ENCODE measurements at places on chromosomes 12 and 14.

DNA sequence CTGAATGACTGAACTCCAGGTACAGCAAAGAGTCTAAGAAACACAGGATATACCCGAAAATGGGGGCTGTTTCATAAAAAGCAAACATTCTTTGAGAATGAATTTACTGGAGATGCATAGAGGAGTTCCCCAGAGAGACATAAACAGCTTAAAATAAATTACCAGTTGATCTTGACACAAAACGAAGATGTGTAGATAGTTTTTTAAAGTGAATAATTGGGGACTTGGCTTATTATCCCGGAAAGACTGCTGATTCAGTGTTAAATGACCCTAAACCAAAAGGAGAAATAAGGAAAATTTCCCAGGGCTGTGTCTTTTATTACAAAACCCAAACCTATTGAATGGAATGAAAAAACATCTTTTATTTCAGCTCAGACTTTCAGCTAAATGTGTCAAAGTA is 1052.8 kb upstream of the TMEM132C start:
- H3K36me3 ChIP-seq, result no peaks in the 10 kb centered on the region
- H3K27ac ChIP-seq, result no peak overlapping the region
- no peak overlapping the region for H3K4me3 ChIP-seq
- no peaks in the 10 kb centered on the region for H3K4me1 ChIP-seq

GRCh38 chr12:67647799-67648520 is 585 bp upstream of the DYRK2 start:
- no peaks in the 10 kb centered on the region for H3K27me3 ChIP-seq
- H3K27ac ChIP-seq, result peak overlapping the region; percentile 88
- H3K4me3 ChIP-seq, result peak overlapping the region; percentile 94

GRCh38 chr14:54566410-54567223 is at the start of gene SAMD4A:
Gene SAMD4A, plus strand, starts transcription at chr14:54567128. Its CDS starts 789 bp downstream, at chr14:54567917.
- H3K36me3 ChIP-seq, result no peaks in the 10 kb centered on the region
- H3K4me3 ChIP-seq, result peak within 1 kb of the TSS; percentile 65
- H3K27ac ChIP-seq, result peak within 1 kb of the TSS; percentile 98
- no peaks in the 10 kb centered on the region for H3K4me1 ChIP-seq
- DNase-seq, result peak; percentile 68
- no peaks in the 10 kb centered on the region for H3K27me3 ChIP-seq

GRCh38 chr14:92386165-92386564 is 63.2 kb downstream of the SLC24A4 start:
- no peak overlapping the region for H3K27ac ChIP-seq
- H3K27me3 ChIP-seq, result no peaks in the 10 kb centered on the region
- H3K4me1 ChIP-seq, result no peaks in the 10 kb centered on the region
- H3K36me3 ChIP-seq, result no peaks in the 10 kb centered on the region
- no peak overlapping the region for H3K4me3 ChIP-seq

DNA sequence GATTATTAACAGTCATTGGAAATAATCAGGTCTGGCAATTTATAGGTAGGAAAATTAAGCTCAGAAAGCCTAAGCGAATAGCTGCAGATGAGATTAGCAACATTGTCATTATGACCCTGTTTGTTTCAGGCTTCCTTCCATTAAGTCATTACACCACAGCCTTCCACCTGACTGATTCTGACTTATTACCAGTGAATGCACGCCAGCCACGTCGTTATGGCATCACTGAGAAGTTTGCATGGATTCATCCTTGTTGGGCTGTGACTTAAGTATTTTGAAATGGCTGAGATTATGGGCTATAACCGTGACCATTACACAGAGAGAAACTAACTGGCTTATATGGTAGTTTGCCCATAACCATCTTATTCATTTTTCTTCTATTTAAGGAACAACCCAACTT is 18.6 kb downstream of the RASSF8 start:
- no peak for DNase-seq
- no peaks in the 10 kb centered on the region for H3K27me3 ChIP-seq
- H3K4me3 ChIP-seq, result no peak overlapping the region

All from pancreas (tissue), 10 donors.